Common myeloid progenitor, CD34-positive (primary cell): ENCODE measurements at places on chromosomes 12 and 14.
A peak's percentile ranks its signal among the peaks of the same experiment; 100 is the strongest.

DNA sequence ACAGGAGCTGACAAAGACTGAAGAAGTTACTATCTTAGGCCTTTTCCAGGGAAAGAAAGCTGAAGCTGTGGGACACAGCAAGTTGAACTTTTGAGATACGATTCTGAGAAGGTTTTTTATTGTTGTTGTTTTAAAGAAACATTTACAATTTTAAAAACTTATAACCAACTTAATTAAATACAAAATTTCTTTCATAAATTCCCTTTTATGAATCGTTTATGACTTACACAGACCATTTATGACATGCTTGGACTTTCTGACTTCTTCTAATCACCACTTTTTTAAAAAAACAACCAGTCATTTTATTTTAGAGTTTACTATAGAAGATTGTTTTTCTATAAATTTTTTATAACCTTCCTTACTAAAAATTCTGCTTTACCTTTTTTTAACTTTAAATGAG, 68.7 kb downstream of the DHRS2 start:
- peak; percentile 51 for DNase-seq

DNA sequence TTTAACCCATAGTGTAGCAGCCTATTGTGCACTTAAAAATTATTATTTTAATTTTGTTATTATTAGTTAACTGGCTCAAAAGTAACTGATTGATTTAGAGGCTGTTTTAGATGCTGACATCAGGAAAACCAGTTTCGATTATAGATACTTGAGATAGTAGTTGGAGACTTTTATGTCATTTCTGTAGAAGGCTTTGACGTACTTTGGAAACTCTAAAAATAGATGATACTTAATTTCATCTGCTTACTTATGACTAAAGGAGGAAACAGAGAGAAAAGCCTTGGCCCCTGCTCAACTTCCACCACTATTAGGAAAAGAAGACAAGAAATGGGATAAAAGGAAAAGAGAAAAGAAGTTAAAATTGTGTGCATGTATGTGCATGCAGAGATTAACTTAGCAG, 219.3 kb upstream of the HMGA2 start:
- no peak for DNase-seq

DNA sequence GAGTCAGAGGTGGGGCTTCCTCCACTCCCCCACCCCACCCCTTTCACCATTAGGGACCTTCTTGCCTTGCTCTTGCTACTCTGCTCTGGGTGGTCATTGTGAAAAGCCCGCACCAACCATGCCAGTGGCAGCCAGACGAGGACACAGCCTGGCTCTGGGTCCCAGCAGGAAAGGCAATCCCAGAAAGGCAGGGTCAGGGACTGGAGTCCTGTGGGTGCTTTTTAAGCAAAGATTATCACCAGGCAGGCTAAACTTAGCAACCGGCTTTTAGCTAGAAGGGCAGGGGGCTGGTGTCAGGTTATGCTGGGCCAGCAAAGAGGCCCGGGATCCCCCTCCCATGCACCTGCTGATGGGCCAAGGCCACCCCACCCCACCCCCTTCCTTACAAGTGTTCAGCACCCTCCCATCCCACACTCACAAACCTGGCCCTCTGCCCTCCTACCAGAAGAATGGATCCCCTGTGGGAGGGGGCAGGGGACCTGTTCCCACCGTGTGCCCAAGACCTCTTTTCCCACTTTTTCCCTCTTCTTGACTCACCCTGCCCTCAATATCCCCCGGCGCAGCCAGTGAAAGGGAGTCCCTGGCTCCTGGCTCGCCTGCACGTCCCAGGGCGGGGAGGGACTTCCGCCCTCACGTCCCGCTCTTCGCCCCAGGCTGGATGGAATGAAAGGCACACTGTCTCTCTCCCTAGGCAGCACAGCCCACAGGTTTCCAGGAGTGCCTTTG, 1.2 kb upstream of the GAPDH start:
- DNase-seq = peak; percentile 21

DNA sequence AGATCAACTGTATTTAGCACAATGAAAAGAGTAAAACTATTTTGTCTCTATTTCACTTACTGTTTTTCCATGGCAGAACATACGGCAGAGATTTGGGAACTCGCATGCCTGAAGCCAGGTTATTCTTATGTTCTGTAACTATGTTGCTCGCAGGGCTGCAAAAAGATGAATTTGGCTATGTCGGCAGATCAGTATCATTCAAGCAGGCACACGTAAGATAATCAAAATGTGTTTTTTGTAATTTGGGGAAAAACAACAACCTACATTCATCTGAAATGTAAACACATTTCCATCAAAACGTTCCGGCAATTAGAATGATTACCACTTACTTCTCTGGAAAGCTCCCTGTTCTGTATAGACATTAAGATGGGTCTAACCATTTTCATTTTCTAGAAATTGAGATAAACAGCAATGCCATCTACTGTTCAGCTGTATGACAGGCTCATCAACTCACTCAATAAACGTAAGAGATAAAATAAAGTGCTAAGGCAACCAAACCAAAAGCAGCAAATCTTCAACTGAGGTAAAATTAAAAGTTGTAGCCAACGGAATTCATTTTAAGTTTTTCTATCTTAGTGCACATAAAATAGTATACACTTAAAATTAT, 13.0 kb downstream of the GTSF1 start:
- no peak for DNase-seq

DNA sequence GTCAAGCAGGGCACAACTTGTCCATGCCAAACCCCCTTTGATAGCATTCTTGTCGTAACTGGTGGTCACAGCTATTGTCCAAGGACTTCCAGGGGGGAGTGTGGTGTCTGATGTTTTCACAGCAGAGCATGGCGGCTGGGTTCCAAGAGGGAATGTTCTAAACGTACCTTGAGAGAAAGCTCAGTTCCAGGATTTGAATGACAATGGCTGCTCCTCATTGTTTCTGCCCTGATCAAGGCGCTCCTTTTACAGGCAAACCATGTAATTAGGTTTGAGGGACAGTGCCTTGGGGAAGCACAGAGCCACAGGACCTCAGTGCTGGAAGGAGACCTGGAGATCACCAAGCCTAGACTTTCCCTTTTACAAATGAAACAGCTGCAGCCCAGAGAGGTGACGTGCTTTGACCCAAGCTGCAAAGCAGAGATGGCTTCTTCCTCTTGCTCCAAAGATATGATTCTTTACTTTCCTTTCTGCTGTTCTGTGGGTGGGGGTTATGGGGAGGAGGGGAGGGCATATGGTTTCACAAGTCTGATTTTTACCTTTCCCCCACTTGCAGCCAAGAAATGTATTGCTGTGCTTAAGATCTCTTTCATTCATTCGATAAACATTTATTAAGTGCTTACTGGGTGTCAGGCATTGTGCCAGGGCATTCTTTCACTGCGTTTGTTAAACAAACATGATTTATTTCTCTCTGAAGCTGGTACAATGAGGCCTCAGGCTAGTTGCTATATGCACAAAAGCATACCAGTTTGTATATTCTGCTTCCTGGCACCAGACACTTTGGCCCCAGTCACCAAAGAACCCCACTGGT, 172.8 kb downstream of the KTN1 start:
- no peak for DNase-seq

DNA sequence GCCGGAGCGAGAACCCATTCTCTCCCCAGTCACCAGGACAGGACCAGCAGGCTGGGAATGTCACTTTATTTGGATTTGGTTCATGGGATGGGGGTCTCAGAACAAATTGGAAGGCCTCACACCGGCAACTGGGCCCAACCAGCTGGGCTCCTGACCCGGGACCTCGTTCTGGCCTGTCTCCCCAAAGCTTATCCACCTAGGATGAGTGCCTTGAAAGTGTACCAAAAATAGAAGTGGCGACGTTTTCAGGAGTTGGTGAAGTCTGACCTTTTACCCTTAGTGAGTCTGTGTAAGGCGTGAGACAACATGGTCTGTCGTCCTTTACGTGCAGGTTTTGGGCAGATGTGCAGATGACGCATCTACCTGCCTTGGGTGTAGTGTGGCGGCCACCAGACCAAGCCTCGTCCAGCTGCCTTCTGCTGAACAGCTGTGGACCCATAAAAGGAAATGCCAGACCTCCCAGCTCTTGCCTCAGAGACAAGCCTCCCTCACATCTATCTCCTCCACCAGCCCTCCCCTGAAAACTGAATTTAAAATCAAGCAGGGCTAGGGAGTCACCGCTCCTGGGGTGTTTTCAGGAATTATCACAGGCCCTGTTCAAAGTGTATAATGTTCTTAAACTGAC, 36.6 kb upstream of the CLMN start:
- no peak for DNase-seq

DNA sequence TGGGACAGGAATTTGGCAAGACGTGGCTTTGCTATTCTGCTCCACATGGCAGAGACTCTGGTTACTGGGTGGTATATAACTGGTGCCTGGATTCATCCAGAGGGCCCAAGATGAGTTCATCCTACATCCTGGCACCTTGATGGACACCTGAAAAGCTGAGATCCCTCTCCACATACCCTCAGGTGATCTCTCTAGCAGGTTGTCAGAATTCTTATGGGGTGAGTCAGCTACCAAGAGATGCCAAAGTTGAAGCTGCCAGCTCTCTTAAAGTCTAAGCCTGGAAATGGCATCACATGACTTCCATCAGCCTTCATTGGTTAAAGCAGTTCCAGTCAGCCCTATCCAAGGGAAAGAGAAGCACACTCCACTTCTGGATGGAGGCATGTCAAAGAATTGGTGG, 300.7 kb upstream of the SEL1L start:
- no peak for DNase-seq

GRCh38 chr12:82436354-82436753, 78.0 kb downstream of the METTL25 start:
- DNase-seq = no peak
